ENCODE measurements at places on chromosomes 4 and X. TPM values are rescaled to one million over a fixed set of nuclear protein-coding genes. Genes with fewer than 3 reads are reported as not detected.

The SPANXC gene
- total RNA-seq = not detected

The RFC1 gene
- 35.8 TPM for total RNA-seq

GRCh38 chr4:143346206-143346605 is 9.5 kb downstream of the GAB1 start:
- DNase-seq = no peak
- H3K4me1 ChIP-seq = peaks cover 17% of the 10 kb centered on the region
- no peak overlapping the region for H3K4me3 ChIP-seq
- no peaks in the 10 kb centered on the region for H3K27me3 ChIP-seq
- no peaks in the 10 kb centered on the region for H3K36me3 ChIP-seq
- H3K27ac ChIP-seq = no peak overlapping the region

DNA sequence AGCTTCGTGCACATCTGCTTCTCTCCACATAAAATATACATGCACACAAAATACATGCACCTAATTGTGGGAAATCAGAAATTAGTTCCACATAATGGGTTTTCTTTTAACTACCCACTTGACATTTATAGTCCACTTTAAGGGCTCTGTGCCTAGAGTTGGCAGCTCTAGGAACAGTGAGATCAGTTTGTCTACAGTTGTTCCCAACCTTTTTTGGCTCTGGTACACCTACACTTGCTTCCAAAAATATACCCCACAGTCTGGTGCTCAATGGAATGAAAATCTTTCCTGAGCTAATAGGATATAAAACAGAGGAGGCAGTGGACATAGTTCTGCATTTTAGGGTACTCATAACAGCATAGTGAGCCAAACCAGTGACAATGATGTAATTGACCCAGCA is 36.1 kb downstream of the HDAC8 start:
- no peak for DNase-seq
- H3K4me3 ChIP-seq = no peak overlapping the region
- peaks cover 17% of the 10 kb centered on the region for H3K4me1 ChIP-seq

GRCh38 chrX:24020306-24020876 is 6.6 kb downstream of the KLHL15 start:
- no peaks in the 10 kb centered on the region for H3K36me3 ChIP-seq
- H3K4me3 ChIP-seq = no peak overlapping the region
- no peaks in the 10 kb centered on the region for H3K4me1 ChIP-seq
- peak overlapping the region; percentile 54 for H3K27ac ChIP-seq

DNA sequence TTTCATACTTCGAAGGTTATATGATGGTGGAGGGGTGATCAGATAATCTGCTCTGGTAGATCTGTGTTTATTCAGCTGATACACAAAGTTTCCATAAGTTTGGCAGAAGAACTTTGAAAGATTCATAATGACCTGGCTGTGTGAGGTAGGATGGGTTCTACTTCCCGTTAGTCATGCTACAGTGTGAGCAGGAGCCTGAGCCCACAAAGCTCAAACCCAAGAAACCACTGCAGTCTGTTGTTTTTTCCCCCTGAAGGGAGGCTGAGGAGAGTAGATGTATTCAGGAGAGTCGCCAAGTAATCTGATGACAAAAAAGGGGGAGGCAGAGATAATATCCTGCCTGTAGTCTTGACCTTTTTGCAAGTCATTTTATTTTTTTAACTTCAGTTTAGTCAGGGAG is 52.8 kb upstream of the PPP3CA start:
- no peaks in the 10 kb centered on the region for H3K4me1 ChIP-seq
- no peaks in the 10 kb centered on the region for H3K27me3 ChIP-seq

DNA sequence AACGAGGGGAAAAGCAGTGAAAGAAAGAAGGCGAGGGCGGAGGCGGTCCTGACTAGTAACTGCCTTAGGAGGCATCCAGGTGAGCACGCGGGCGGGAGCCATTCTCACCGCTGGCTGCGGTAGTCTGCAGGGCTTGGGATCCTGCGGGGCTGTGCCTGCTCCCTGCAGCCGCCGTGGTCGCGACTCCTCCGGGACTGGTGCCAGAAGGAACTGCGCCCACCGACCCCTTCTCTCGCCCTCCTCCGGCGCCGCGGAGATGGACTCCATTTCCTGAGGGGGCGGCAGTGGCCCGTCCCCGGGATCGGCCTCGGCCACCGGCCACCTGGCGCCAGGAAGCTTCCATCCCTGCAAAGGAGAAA is 543 bp downstream of the NFXL1 start:
- H3K36me3 ChIP-seq = peaks cover 10% of the 10 kb centered on the region
- DNase-seq = no peak
- H3K27me3 ChIP-seq = no peaks in the 10 kb centered on the region
- peak overlapping the region; percentile 88 for H3K27ac ChIP-seq
- H3K4me1 ChIP-seq = peaks cover 17% of the 10 kb centered on the region
- peak overlapping the region; percentile 88 for H3K4me3 ChIP-seq
